ENCODE measurements at places on chromosomes 1 and 21. TPM values are rescaled to one million over a fixed set of nuclear protein-coding genes. Genes with fewer than 3 reads are reported as not detected.

Gene OR2M3
- not detected for total RNA-seq

Gene ADAR
- 103 TPM for total RNA-seq

DNA sequence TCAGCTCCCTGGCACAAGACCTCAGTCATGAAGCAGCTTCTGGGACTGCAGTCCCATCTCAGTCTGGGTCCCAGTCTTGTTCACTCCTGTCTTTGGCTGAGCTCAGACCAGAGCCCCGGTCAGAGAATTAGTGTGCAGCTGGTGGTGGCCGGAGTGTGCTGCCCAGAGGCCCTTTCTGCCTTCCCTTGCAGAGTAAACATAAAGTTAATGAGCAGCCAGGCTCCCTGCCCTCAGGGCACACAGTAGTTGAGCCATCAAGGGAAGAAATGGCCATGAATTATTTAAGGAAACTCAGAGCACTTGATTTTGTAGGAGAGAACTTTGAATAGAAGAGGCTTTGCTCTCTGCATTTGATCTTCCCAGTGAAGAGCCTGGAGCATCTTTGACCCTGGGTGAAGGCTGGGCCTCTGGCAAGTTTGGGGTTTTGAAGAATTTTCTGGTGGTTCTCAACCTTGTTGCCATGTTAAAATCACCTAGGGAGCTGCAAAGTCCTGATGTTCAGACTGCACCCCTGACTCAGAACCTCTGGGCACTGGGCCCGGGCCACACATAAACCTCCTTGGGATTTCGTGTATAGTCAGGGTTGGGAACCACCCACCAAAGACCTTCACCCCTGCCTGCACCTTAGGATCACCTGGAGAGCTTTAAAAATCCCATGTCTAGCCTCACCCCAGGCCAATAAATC lies 26.4 kb upstream of the SELENON start:
- H3K4me1 ChIP-seq = peaks cover 14% of the 10 kb centered on the region
- H3K27me3 ChIP-seq = no peaks in the 10 kb centered on the region
- peaks cover 17% of the 10 kb centered on the region for H3K36me3 ChIP-seq
- H3K27ac ChIP-seq = no peak overlapping the region
- DNase-seq = no peak

DNA sequence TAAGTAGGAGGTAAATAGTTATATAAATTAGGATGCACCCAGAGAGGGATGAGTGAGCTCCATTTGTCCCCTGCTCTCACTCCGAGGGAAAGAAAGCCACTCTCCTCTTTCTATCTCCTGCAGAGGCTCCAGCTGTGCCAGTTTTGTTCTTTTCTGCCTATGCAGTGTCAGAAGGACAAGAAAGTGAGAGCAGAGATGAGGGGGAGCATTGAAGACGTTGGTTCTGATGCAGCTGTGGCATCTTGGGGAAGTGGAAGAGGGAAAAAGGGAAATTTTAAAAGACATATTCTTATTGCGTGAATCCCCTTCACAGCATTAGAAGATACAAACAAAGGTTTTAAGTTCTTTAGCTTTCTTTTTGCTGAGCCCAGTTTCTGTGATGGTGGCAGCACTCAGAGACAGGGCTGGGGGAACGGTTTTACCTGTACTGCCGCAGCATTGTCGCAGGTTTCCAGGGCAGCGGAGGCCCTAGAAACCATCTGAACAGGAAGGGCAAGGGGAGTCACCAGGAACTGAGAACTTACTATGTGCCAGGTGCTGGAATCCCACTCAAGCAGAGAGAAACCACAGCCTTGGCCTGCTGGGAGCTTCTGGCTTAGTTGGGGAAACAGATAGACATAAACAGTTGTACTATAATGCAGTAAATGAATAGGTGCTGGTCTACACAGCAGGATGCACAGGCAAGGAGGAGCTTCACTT lies 44.9 kb upstream of the USP24 start:
- no peaks in the 10 kb centered on the region for H3K36me3 ChIP-seq
- no peak overlapping the region for H3K4me3 ChIP-seq
- H3K27ac ChIP-seq = no peak overlapping the region
